ENCODE measurements at places on chromosomes 6 and 20. TPM values are rescaled to one million over a fixed set of nuclear protein-coding genes. Genes with fewer than 3 reads are reported as not detected.

ULBP3 gene
- 0.78 TPM for total RNA-seq

DNA sequence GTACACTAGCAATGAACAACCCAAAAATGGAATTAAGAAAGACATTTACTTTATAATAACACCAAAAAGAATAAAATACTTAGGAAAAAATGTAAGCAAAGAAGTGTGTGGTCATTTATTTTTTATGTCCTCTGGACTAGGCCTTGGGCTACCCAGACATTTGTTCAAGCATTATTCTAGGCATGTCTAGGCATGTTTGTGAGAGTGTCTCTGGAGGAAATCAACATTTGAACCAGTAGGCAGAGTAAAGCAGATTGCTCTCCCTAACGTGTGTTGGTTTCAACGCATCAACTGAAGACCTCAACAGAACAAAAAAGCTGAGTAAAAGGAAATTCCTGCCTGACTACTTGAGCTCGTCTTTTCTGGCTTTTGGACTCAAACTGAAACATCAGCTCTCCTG lies 84.5 kb downstream of the ANKEF1 start:
- no peaks in the 10 kb centered on the region for H3K36me3 ChIP-seq
- no peaks in the 10 kb centered on the region for H3K4me1 ChIP-seq
- H3K27me3 ChIP-seq, result no peaks in the 10 kb centered on the region

SNAP91 gene
- total RNA-seq, result 1.3 TPM

DNA sequence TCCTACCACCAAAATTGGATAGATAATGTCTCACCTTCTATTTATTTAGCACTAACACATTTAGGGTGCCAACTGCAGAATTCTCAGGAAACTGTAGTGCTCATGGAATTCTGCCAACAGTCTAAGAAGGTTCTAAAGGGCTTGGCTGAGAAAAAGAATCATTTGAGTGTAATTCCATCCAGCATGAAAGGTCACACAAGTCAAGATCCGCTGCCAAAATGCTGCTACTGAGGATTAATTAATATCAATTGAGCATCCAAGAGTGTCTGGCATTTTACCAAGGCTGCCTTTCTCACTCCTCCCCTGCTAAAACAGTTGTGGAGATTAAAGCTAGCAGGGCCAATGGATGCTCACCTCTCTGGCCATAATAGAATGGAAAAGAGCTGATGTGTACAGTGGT lies 112.7 kb downstream of the FHL5 start:
- H3K4me3 ChIP-seq, result no peak overlapping the region
- H3K36me3 ChIP-seq, result no peaks in the 10 kb centered on the region
- DNase-seq, result no peak
- H3K27me3 ChIP-seq, result no peaks in the 10 kb centered on the region

- no peaks in the 10 kb centered on the region for H3K36me3 ChIP-seq
- H3K4me1 ChIP-seq, result peaks cover 14% of the 10 kb centered on the region
- H3K27me3 ChIP-seq, result no peaks in the 10 kb centered on the region
- no peak overlapping the region for H3K27ac ChIP-seq
- DNase-seq, result no peak
These were observed 11.6 kb downstream of the NCOA7 start for GRCh38 chr6:125802383-125802782.

DNA sequence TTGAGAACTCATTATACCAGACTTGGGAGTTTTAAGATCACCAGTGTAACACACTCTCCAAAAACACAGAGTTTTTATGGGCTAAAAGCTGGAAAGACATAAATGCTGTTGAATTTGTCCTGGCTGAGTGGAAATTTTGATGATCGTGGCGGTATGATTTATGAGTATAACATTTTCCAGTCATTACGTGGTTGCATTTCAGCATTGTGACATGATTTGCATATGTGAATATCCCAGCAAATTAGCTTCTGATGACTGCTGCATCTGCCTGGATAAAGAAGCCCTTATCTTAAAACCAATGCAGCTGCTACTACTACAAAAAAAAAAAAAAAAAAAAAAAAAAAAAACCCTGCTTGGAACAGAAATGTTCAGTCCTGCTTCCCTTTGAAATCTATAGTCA lies 850.9 kb downstream of the TFAP2A start:
- H3K4me3 ChIP-seq, result no peak overlapping the region
- no peaks in the 10 kb centered on the region for H3K4me1 ChIP-seq
- H3K36me3 ChIP-seq, result no peaks in the 10 kb centered on the region
- H3K27ac ChIP-seq, result no peak overlapping the region
- no peaks in the 10 kb centered on the region for H3K27me3 ChIP-seq

DACT2 gene
- total RNA-seq, result 4.9 TPM

- no peak for DNase-seq
- no peaks in the 10 kb centered on the region for H3K27me3 ChIP-seq
- no peak overlapping the region for H3K27ac ChIP-seq
These were observed 41.3 kb downstream of the IRAK1BP1 start for GRCh38 chr6:78908621-78909020.

ARMH2 gene
- total RNA-seq, result not detected

GRCh38 chr6:70547905-70548304 lies 18.8 kb upstream of the SDHAF4 start:
- DNase-seq, result no peak
- no peaks in the 10 kb centered on the region for H3K4me1 ChIP-seq
- no peak overlapping the region for H3K4me3 ChIP-seq
- no peaks in the 10 kb centered on the region for H3K36me3 ChIP-seq
- H3K27me3 ChIP-seq, result no peaks in the 10 kb centered on the region
- H3K27ac ChIP-seq, result no peak overlapping the region

CLPSL2 gene
- total RNA-seq, result not detected

- H3K27me3 ChIP-seq, result no peaks in the 10 kb centered on the region
- no peak overlapping the region for H3K27ac ChIP-seq
- peak; percentile 73 for DNase-seq
- peaks cover 22% of the 10 kb centered on the region for H3K4me1 ChIP-seq
- no peaks in the 10 kb centered on the region for H3K36me3 ChIP-seq
These were observed 22.5 kb downstream of the COL9A1 start for GRCh38 chr6:70280400-70280853.

All from body of pancreas (tissue), 4 donors.